ENCODE measurements at places on chromosomes 3 and 15.

- no peak for DNase-seq
These were observed 9.4 kb upstream of the EID1 start for GRCh38 chr15:48868536-48868935.

- no peak for DNase-seq
These were observed 954 bp upstream of the DGKG start for GRCh38 chr3:186362988-186363387.

DNA sequence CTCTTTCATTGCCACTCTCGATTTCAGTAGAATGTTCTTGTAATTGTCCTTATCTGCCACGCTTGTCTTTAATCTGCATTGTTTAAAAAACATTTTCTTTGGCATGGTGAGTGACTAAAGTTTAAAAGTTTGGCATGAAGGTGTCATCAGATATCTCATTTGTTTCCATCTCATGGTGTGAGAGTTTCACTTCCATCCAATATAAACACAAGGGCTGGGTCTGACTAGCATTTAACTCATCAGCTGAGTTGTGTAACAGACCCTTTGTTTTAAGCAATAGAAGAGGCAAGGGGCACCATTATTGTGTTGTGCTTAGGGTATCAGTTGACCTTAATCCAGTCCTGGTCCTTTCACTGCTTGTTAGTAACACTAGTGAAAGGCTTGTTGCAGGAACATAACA is 49.9 kb upstream of the IL12A start:
- no peak for DNase-seq

- DNase-seq, result no peak
These were observed 142.5 kb upstream of the MBNL1 start for GRCh38 chr3:152126260-152126659.

- no peak for DNase-seq
These were observed 423.8 kb upstream of the CFAP20DC start for GRCh38 chr3:59473636-59474035.

- peak; percentile 81 for DNase-seq
These were observed 29.0 kb upstream of the FURIN start for GRCh38 chr15:90839187-90840071.

DNA sequence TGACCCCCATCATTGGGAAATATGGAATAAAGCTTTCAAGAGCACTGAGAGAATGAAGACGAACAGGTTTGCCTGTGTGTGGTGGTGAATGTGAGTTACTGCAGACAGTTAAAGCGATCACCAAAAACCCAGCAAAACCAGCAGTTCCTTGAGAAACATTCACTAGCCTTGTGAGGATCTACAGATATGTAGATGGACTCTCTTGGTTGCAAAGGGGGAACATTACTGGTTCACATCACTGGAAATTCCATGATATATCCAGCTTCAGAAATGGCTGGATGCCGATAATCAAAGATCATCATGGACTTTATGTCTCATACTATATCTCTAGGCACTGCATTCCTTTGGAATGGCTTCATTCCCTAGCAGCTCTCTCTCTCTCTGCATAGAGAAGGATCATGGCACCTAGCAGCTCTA is 10.2 kb upstream of the HERC1 start:
- DNase-seq, result no peak
